ENCODE measurements at places on chromosomes 1 and 21.

- no peaks in the 10 kb centered on the region for H3K27me3 ChIP-seq
- peaks cover 16% of the 10 kb centered on the region for H3K36me3 ChIP-seq
- peaks cover 14% of the 10 kb centered on the region for H3K4me1 ChIP-seq
- peak; percentile 49 for DNase-seq
Observed at GRCh38 chr1:151166505-151166956, 587 bp downstream of the SCNM1 start.

- H3K36me3 ChIP-seq: no peaks in the 10 kb centered on the region
- H3K4me1 ChIP-seq: no peaks in the 10 kb centered on the region
- DNase-seq: no peak
Observed at GRCh38 chr1:205930799-205931281, 12.4 kb downstream of the SLC26A9 start.

- DNase-seq: no peak
- H3K36me3 ChIP-seq: no peaks in the 10 kb centered on the region
- H3K4me3 ChIP-seq: no peak overlapping the region
- no peak overlapping the region for H3K27ac ChIP-seq
Observed at GRCh38 chr1:11684070-11684469, 3.1 kb upstream of the MAD2L2 start.

DNA sequence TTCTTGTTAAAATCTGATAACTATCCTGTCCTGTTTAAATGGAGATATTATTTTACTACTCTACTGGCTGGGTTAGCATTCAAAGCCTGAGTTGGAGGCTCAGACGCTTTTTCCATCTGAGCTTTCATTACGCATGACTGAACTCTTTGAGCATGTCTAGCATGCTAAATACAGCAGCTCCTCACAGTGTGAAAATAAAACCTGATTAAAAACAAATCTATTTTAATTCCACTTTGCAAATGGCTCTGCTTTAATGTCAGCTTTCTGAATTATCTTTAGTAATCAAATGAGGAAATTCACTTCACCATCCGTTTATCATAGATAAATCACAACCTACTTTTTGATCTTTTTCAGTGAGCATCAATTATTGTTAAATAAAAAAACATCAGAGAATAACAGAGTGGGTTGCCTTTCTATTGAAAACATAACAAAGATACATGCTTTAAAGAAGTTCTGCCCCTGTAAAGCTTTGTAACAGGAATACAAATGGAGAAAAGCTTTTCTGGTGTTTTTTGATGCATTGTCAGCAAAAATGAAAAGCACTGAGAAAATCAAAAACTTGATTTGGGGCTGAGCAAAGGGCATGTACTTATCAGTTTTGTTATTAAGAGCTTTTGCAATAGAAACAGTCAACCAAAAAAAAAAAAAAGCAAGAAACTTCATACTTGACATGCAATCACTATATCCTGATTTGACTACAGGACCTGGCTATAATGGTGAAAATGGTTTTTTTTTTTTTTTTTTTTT, 3.5 kb upstream of the SPEN start:
- no peaks in the 10 kb centered on the region for H3K36me3 ChIP-seq
- H3K4me3 ChIP-seq: no peak overlapping the region
- H3K4me1 ChIP-seq: peaks cover 2% of the 10 kb centered on the region
- no peak for DNase-seq

DNA sequence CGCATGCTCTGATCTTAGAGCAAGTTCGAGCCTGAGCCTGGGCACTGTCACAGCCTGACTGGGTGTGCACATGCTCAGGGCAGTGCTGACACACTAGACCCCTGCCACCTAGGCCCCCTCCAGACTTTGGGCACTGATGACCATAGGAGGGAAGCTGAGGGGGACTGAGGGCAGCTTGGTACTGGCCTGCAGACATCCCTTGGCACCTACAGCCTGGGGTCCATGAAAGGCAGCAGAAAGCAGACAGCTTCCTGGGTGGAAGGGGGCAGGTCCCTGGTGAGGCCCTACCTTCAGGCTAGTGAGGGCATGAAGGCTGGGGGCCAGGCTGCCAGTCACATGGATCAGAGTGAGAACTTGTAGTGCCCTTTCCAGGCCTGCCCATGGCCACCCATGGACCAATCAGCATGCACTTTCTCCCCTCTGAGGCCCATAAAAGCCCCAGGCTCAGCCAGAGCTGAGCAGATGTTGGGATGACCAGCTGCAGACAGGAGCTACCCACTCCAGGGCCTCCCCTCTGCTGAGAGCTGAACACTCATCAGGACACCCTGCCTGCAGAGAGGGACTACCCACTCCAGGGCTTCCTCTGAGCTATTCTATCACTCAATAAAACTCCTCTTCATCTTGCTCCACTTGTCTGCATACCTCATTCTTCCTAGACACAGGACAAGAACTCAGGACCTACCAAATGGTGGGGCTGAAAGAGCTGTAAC, 680.8 kb downstream of the MATN1 start:
- DNase-seq: no peak
- H3K36me3 ChIP-seq: no peaks in the 10 kb centered on the region
- no peak overlapping the region for H3K4me3 ChIP-seq
- no peak overlapping the region for H3K27ac ChIP-seq

DNA sequence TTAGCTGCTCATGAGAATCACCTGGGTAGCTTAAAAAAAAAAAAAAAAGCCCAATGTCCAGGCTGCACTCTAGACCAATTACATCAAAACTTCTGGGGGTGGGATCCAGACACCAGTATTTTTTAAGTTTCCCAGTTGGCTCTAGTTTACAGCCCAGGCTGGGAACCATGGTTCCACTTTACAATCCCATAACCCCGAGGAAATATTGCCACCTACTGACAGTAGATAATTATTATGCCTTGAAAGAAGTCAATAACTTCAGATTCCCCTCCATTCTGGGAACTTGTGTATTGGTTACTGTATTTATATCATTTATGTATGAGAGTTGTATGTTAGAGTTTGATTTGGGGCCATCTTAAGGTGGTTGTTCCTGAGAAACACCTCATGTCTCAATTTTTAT, 100.2 kb downstream of the SPATA46 start:
- peak; percentile 68 for DNase-seq
- H3K27me3 ChIP-seq: no peaks in the 10 kb centered on the region
- no peak overlapping the region for H3K4me3 ChIP-seq
- no peaks in the 10 kb centered on the region for H3K36me3 ChIP-seq
- peaks cover 9% of the 10 kb centered on the region for H3K4me1 ChIP-seq

DNA sequence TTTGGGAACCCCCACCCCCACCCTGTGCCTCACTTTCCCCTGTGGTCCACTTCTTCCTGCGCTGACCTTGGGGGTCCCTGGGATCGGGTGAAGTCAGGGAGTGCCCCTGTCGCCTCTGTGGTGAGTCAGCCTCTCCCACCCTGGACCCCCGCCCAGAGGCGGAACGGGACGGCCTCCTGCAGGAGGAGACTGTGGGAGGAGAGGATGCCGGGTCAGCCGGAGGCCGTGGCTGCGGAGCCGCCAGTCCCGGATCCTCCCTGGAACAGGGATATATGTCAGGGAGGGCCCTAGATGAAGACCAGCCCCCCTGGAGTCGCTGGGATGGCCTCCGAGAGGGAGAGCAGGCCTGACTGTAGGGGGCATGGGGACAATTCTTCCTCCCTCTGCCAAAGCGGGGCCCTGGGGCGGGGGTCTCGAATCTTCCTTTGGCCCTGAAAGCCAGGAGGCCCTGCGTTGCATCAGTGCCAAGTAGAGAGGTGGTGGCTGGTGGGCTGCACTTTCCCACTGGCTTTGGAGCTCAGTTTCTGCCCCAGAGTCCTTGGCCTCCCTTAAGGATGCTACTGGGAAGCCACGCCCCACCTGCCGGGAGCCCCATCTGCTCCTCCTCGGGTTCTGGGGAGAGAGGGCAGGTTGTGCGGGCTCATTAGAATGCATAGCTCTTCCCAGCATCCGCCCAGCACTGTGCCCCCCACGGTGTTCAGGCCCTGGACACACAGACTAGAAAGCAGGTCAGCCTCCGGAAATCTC, 930 bp downstream of the ARHGEF10L start:
- peaks cover 13% of the 10 kb centered on the region for H3K4me1 ChIP-seq
- no peaks in the 10 kb centered on the region for H3K27me3 ChIP-seq
- peak overlapping the region; percentile 100 for H3K4me3 ChIP-seq
- H3K36me3 ChIP-seq: no peaks in the 10 kb centered on the region

DNA sequence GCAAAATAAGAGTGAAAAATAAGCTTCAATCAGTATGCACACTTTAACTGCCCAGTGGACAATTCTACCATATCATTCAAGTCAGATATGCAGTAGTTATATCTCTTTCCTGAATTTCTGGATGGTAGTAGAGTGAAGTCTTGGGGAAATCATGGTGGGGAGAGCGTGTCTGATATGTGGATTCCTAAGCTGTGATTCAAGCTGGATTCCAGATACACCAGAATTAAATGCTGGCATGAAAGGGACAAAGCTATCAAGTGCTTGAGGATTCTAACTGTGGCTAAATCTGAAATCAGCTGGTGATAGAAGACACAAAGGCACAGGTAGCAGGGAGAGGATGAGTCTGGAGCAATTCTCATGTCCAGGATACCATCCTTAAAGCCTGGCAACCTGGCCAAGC, 323.5 kb downstream of the DUSP10 start:
- no peaks in the 10 kb centered on the region for H3K36me3 ChIP-seq
- no peaks in the 10 kb centered on the region for H3K4me1 ChIP-seq
- no peak for DNase-seq
- H3K4me3 ChIP-seq: no peak overlapping the region
- no peak overlapping the region for H3K27ac ChIP-seq
- no peaks in the 10 kb centered on the region for H3K27me3 ChIP-seq

DNA sequence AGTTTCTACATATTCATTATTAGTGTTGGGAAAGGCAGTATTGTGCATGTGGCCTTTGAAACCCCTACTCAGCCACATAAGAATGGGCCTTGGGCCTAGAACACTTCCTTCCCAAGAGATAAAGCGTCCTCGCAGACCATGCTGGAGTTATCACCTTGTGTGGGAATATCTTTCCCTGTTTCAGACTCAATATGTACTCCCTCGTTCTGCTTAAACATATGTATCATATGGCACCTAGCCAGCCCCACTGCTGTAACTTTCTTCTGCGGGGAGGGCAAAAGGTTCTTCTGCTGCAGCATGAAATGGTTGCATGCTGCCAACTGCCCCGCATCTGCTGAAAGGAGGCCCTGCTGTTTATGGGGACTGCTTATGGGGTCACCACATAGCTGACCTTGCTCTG, 92.0 kb downstream of the CRB1 start:
- H3K36me3 ChIP-seq: no peaks in the 10 kb centered on the region
- H3K27ac ChIP-seq: no peak overlapping the region
- DNase-seq: peak; percentile 76
- H3K4me1 ChIP-seq: no peaks in the 10 kb centered on the region

DNA sequence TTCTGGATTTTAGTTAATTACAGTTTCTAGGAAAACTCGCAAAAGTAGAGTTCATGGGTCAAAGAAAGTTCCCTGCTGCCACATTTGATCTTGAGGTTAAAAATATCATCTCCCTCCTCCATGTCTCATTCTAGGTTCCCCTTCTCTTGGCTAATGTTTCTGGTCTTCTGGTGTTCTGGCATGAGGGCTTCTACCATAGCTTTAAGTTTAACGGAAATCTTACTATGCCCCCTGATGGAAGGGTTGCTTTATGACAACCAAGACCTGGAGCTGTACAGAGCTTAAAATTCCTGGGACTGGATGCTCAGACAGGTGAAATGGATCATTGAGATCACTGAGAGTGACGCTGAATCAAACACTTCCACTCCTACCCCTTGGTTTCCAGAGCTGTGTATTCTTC, 1881.7 kb downstream of the MRPL39 start:
- no peak for DNase-seq
- H3K27me3 ChIP-seq: no peaks in the 10 kb centered on the region
- no peaks in the 10 kb centered on the region for H3K4me1 ChIP-seq
- H3K27ac ChIP-seq: no peak overlapping the region

DNA sequence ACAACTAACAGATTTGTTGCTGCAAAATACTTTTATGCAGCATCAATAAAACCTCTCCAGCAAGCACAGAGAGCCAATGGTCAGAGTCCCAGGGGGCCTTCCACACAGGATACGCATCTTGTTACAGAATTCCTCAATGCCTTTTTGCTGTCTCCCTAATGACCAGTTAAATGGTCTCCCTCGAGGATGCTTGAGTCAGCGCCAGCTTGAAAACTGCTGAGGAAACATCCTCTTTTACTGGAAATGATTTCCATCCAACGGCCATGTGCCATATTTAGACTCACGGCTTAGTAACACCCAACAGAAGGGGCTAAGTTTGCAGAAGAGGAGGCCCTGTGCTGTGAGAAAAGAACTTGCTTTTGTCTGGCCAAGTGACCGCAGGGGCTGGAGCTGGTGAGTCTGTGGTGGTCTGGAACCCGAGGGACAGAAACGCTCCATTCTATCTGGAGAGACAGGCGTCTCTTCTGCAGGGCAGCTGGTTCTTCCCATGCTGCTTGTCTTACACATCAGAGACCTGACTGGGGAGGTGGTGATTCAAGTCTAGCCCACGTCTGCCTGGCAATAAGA, 496.4 kb downstream of the SETD4 start:
- H3K27ac ChIP-seq: no peak overlapping the region
- H3K4me1 ChIP-seq: no peaks in the 10 kb centered on the region
- H3K27me3 ChIP-seq: no peaks in the 10 kb centered on the region
- H3K4me3 ChIP-seq: no peak overlapping the region

GRCh38 chr1:205943245-205943644, at the start of gene SLC26A9:
SLC26A9 (minus strand) TSS chr1:205943456; CDS start chr1:205935820, 7,636 bp downstream.
- no peak for DNase-seq
- H3K4me1 ChIP-seq: peaks cover 39% of the 10 kb centered on the region
- no peak within 1 kb of the TSS for H3K4me3 ChIP-seq
- no peaks in the 10 kb centered on the region for H3K36me3 ChIP-seq
- H3K27ac ChIP-seq: no peak within 1 kb of the TSS

Measured in cardiac muscle cell (in vitro differentiated cells and primary cell).